CMK (cell line): ENCODE measurements at places on chromosomes 1 and 21.

- no peak for DNase-seq
These were observed 55.5 kb downstream of the CD46 start for GRCh38 chr1:207807326-207807689.

DNA sequence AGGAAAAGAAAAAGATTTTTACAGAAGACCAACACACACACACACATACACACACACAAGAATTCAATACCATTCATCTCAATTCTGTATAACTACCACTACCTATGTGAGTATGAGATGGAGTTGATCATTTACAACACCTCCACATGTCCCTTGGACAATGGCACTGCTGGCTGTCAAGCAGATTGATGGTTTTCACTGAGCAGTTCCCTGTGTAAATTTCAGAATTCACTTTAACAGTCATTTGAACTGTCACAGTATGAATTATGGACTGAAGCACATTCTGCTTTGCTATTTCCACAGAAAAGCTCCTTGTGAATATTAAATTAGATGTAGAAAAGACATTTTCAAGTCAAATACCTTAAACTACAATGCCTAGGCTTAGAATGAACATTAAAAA is 14.3 kb downstream of the KCNT2 start:
- DNase-seq: no peak

DNA sequence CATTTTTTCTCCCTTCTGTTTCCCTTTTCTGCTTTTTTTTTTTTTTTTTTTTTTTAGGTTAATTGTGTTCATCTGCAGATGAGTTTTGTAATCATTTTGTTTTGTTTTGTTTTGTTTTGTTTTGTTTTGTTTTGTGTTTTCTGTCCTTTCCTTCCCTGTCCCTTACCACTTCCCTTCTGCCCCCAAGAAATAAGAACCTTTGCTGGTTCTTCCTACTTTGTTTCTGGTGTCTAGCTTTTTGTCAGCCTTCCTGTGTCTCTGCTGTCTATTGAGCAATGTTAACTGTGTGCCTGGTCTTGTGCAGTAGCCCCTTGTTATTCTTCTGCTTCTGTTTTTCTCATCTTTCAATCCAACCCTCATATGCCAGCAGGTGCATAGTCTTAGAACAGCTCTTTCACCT is 46.0 kb downstream of the MPZL1 start:
- no peak for DNase-seq

GRCh38 chr1:224458996-224459395 is 24.4 kb upstream of the WDR26 start:
- no peak for DNase-seq

DNA sequence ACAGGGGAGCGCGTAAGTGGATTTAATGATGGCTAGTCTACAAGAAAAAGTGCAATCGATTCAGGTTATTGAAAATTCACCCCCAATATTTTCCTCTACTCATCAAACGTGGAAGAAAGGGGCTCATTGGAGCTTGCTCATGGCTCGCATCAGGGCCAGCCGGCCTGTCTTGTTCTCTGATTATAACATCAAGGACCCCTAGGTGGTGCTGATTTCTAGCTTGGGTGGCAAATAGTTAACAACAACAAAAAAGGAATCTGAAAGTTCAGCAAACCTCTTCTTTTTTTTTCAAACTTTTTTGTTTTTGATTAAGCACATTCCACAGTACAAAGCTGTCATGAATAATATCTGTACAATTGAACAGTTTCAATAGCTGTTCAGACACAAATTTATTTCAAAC is 35.8 kb upstream of the SOD1 start:
- no peak for DNase-seq

- no peak for DNase-seq
These were observed 123.9 kb downstream of the PTBP2 start for GRCh38 chr1:96845464-96845863.

DNA sequence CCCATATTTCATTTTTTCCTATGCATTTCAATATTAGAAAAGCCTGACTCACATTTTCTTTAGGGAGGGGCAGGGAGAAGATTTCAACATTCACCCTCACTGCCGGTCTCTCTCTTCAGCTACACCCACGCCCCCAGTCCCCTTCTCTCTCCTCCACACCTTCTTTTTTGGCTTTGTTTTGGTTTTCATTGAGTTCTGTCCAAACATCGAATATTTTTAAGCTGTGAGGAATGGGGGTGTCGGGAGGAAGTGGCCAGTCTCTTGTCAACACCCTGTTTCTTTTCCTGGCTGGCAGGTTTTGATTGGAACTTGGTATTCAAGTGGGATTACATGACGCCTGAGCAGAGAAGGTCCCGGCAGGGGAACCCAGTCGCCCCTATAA is 177.3 kb downstream of the PGBD5 start:
- DNase-seq: no peak

DNA sequence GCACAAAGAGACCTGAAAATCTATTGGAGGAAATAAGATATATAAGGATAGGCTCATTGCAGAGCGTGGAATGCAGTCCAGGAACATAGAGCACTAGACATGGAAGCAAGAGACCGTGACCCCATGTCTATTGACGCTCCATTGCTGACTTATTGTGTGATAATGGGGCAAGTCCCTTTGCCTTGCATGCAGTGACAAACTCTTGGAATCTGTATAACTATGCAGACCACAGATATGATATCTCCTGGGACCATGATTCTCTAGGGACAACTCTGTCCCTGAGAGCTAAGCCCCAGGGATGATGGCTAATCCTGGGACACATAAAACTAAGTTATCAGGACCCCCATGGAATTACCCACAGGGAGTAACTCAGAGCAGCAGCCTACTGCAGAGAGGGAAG is 73.1 kb upstream of the PRDX6 start:
- no peak for DNase-seq

DNA sequence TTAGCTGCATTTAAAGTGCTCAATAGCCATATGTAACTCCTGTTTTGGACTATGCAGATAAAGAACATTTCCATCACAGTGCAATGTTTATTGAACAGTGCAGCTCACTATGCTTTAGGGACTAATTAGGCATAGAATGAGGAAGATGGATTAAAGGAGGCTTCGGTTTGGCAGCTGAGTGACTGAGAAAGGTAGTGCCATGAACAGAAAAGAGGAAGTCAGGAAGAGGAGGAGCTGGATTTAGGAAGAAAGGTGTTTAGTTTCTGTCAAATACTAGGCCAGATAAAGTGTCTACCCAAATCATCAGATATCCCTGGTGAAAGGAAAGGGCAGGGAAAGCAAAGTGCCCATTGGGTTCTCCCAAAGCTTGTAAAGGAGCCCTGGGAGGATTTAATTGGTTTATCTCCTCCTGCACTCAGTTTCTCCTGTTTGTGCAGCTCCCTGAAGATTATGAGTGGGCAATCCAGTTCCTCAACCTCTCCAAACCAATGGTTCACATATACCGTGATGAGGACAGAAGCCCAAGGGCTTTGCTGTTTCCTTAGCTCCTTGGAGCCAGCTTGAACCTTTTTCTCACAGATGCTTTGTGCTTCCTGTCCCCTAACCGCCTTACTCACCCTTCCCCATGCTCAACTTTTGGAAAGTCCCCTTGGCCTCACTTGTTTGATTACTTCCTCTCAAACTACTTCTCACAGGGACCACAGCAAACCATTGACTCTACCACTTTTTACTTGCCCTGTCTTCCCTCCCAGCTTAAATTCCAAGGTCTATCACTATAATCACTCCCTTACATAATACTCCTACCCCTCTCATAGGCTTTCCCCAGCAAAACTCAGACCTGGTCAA is 3.5 kb upstream of the RAP1A start:
- no peak for DNase-seq

GRCh38 chr1:101312147-101312546 is 75.3 kb downstream of the S1PR1 start:
- DNase-seq: no peak

DNA sequence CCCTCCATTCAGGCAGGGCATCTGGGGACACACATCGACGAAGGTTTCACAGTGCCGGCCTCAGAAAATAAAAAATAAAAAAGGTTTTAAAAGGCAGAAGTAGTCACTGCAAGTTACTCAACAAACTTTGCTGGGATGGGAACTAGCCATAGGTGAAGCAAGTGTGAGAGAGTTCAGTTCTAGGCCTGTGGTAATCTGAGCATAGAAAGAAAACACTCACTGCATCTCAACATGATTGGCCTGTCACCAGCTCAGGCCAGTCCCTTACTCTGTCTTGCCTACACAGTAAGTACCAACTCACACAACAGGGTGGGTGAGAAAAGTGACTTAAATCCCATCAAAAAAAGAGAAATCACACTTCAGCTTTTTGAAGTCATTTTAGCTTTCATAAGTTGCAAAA is 30.2 kb upstream of the ADAM30 start:
- no peak for DNase-seq

GRCh38 chr1:87279966-87280535 is 48.6 kb upstream of the LMO4 start:
- peak; percentile 9 for DNase-seq

- no peak for DNase-seq
These were observed 88.5 kb downstream of the GPR88 start for GRCh38 chr1:100626397-100626796.

GRCh38 chr1:28965271-28965870 is 51.0 kb downstream of the EPB41 start:
- no peak for DNase-seq

GRCh38 chr1:18090636-18091035 is 17.0 kb upstream of the IGSF21 start:
- DNase-seq: no peak

- no peak for DNase-seq
These were observed 332.4 kb downstream of the CAMTA1 start for GRCh38 chr1:7117399-7118281.

DNA sequence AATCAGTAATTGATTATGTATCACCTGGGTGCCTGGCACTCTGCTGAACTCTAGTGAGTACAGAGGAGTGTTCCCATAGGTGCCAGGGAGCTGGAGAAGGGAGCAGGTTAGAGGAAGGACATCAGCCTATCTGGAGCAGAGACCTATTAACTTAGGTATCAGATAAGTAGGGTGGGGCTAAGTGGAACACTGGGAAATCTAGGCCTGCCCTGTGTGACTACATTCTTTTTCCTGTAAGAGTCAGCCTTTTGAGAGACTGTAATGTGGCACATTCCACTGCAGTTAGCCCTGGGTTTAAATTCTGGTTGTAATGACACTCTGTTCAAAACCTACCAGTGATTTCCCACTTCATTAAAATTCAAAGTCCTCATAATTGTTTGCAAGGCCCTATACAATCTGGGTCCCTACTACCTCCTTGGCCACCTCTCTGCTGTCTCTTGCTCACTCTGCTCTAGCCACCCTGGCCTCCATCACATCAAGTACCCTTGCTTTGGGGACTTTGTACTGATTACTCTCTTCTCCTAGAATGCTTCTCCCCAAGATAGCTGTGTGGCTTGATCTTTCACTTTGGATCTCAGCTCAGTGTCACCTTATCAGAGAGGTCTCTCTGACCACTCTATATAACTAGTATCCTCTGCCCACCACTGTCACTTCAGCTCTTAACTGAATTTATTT is 12.9 kb downstream of the STX12 start:
- no peak for DNase-seq

- no peak for DNase-seq
These were observed 102.3 kb downstream of the RPE65 start for GRCh38 chr1:68347415-68347814.

DNA sequence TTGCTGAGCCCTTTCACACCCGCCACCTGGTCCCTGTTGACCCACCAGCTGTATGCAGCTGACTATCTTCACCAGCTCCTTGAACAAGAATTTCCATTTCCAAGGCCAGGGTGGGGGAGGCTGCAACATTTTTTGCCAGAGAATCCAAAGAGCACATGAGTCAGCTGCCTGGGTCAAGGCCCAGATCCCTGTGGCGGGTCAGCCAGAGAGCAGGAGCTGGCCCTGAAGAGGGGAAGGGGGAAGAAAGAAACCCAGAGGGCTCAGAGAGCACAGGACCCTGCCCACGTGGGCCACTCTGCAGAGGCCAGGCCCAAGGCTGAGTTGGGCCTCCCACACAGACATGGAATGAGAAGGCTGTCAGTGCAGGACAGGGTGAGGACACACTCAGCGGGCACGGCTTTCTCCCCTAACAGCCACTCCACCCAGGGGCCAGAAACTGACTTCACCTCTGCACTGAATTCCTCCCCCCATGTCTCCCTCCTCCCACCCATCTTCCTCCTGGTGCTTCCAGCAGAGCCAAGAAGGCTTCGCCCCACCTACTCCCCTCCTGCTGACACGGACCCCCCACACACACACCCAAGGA is 28.9 kb downstream of the S100A6 start:
- DNase-seq: no peak

DNA sequence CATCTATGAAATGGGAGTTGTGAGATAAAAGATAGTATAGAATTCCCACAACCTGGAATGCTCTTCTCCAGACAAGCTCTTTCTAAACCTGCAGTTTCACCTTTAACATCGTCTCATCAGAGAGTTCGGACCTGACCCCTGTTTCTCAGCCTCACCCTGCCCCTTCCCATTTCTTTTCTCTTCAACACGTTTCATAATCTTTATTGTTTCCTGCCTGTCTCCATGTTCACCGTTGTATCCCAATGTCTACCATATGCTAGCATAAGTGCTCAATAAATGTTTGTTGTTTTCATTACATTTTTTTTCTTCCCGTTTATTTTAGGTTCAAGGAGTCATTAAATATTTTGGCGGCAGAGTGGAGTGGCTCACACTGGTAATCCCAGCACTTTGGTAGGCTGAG is 32.4 kb downstream of the SESN2 start:
- DNase-seq: no peak

DNA sequence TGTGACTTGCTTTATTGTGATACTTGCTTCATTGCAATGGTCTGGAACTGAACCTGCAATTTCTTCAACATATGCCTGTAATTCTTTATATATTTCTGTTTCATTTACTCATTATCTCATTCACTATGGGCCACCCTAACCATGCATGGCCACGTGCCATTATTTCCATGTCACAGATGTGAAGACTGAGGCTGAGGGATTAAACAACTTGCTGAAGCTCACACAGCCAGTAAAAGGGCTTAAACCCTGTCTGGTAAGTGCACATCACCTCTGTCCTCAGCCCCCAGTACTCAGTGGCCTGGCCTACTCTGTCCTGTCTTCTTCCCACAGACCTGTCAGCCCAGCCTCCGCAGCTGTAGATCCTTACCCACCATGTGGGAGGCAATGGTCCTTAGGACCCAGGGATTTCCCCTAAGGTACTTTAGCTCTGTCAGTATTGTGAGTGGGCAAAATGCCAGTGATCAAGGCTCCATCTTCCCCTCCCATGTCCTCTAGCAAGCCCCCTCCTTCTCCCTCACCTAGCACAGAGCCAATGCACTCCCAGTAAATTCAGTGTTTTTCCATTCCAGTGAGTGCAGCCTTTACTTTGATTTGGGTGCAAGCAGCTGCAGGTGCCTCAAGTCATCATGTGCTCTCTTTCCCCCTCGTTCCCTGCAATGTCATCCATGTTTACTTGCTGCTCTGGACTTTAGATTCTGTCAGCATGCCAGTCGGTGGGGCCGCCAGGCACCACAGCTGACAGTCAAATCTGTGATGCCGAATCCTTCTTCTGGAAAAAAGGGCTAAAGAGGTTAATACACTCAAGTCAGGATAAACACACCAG is 228.2 kb upstream of the PROX1 start:
- DNase-seq: no peak

GRCh38 chr1:113519556-113519955 is 129.2 kb downstream of the MAGI3 start:
- DNase-seq: no peak
